ENCODE measurements at places on chromosomes 12 and 14.

DNA sequence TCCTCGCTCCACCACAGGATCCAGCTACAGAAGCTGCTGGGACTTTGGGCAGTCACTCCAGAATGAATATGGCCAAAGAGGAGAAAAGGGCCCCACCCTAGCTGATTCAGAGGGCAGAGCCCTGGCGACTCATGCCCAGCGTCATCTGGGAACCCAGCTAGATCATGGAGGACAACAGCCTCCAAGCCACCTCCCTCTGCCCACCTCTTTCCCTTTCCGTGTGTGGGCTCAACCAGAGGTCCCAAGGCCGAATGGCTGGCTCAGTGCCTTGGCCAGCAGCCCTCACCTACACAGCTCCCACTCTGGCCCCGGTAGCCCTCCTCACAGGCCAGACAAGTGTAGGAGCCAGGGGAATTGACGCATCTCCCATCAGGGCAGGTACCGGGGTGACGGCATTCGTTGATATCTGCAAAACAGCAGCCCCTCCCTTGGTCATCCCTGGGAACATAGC lies 17.4 kb downstream of the ISCA2 start:
- no peak for DNase-seq

DNA sequence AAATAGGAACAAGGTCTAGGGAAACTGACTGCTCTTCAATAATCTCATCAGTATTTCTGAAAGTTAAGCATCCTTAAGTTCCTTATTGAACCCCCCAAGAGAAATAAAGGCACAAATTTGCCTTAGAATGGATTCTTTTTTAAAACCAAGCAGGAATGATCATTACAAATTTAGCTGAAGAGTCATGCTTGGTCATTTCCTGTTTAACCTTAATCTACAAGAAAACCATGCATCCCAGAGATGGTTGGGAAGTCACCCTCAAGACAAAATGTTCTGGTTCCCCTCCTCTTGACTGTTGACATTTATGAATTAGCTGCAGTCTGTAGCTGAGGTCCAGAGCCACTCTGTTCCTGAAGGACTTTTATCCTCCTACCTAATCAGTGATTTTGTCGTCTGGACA lies 291.8 kb upstream of the G2E3 start:
- no peak for DNase-seq

- DNase-seq, result no peak
Observed at GRCh38 chr14:44895716-44896115, 66.0 kb downstream of the KLHL28 start.

- DNase-seq, result peak; percentile 69
Observed at GRCh38 chr14:67934087-67934486, 114.5 kb downstream of the RAD51B start.

DNA sequence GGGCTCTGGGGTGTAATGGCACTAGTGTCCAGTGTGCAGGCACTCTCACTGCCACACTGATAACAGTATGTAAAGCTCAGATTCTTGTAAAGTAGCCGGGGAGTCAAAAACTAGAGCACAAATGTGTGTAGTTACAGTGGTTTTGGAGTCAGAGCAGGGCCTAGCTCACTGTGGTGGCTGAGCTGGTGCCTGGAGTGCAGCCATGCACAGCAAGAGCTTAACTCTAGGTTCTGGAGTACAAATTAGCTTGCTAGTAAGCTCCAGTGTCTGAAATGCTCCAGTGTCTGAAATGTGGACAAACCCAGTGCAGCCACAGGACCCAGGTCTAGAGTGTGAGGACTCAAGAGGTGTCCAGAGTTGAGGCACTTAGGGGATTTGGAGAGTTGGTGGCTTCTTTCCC lies 149.2 kb downstream of the MSRB3 start:
- DNase-seq, result no peak

DNA sequence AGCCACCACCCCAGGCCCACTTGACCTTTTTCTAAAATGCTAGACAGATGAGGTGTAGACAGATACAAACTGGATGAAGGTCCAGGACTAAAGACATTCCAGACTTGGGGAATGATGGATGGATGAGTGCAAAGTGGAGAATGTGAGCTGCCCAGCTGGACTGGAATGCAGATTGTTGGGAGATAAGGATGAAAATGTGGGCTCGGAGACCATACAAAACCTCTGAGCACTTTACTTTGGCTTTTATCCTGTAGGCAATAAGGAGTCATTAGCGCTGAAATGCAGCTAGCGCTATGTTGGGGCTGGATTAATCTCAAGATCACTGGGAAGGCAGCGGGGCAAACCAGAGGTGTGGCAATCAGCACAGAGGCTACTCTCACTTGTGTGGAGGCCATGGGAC lies 64.7 kb upstream of the GNPNAT1 start:
- no peak for DNase-seq

GRCh38 chr12:100371146-100371545 lies 14.3 kb downstream of the SLC17A8 start:
- no peak for DNase-seq

DNA sequence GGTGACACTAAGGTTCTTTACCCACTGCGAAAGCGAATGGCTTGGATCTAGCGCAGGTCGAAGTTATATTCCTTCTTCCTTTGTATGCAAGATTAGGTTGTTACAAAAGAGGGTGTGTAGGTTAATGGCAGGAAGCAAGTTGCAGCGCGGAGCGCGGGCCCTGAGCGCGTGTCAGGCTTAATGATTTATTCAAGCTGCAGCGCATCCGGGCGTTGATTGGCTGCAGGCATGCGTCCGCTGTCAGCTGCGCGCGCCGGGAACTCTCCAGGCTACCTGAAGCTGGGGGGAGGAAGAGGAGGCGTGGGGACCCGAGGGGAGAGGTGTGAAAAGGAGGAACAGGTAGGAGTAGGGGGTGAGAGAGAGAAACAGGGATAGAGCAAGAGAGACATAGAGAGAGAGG lies 7.4 kb downstream of the ASCL1 start:
- DNase-seq, result no peak

GRCh38 chr12:3607039-3607720 lies 116.2 kb downstream of the PRMT8 start:
- no peak for DNase-seq

DNA sequence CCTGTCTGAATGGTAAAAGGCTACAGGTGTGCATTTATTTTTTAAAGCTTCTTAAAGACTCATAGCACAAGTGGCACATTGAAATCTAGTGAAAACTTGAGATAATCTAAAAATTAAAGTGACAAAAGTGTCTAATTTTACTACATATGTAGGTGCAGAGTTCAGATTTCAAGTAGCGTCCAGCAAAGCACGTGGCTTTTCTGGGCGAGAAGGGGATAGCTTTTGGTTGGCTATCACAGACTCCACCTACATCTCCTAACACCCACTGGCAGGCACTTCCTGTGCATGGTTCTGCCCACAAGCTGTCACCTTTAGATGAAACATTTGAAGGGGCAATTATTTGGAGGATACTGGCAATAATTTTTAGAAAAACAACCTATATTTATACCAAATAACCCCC lies 1.9 kb upstream of the PITPNM2 start:
- no peak for DNase-seq

- DNase-seq, result no peak
Observed at GRCh38 chr12:63301311-63301710, 150.3 kb upstream of the AVPR1A start.

DNA sequence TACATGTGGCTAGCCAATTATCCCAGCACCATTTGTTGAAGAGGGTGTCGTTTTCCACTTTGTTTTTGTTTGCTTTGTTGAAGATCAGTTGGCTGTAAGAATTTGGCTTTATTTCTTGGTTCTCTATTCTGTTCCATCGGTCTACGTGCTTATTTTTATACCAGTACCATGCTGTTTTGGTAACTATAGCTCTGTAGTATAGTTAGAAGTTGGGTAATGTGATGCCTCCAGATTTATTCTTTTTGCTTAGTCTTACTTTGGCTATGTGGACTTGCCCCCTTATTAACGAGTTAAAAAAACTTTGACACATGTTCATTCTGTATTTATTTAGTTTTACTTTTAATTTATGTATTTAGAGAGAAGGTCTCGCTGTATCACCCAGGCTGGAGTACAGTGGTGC lies 120.4 kb downstream of the ADCK1 start:
- DNase-seq, result no peak

DNA sequence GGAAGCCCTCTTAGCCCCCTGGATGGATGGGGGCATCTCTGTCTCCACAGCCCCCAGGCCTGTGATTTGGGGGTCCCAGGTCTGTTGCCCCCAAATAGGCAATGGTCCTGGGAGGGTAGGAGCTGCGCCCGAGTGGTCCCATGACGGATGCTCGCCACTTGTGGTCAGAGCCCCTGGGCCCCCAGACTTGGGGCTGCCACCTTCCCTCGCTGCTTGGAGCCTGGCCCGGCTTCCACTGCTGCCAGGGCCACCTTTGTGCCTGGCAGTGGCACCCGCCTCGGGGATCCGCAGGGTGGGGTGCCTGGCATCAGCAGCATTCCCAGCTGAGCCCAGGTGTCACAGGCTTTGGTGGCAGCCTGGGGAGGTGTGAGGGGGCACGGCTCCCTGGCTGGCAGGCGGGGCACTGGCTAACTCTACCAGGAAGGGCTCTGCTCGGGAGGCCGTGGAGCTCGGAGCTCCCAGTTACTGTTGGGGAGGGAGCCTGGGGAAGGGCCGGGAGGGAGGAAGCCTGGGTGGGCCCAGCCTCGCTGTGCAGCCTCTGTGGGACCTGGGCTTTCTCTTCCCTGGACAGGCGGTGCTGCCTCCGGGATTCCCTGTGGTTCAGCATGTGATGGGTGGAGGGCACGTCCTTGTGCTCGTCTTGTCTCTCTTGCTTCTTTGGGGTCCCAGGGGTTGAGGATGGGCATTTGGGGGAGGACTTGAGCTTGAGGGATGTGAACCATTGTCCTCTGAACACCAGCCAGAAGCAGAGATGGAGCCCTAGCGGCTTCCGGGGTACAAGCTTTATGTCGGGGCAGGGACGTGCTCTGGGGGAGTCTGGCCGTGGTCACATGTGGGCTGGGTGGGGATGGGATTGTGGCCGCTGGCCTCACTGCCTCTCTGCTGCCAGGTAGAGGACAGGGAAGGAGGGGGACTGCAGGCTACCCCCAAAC lies 5.4 kb downstream of the KIF26A start:
- DNase-seq, result no peak

DNA sequence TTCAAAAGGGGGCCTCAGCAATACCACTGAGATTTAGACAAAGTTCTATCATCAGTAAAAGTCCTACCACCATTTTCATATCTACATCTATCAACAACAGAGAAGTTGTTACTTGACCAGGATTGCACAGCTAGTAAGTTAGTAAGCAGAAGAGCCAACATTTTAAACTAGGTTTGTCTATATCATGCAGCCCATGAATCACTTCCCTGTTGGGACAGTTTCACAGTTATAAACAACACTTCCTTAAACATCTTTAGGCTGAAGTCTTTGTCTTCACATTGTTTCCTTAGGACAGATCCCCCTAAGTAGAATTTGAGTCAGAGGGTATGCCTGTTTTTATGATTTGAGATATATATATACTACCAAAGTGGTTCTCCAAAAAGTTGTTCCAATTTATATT lies 68.5 kb downstream of the DAO start:
- no peak for DNase-seq

DNA sequence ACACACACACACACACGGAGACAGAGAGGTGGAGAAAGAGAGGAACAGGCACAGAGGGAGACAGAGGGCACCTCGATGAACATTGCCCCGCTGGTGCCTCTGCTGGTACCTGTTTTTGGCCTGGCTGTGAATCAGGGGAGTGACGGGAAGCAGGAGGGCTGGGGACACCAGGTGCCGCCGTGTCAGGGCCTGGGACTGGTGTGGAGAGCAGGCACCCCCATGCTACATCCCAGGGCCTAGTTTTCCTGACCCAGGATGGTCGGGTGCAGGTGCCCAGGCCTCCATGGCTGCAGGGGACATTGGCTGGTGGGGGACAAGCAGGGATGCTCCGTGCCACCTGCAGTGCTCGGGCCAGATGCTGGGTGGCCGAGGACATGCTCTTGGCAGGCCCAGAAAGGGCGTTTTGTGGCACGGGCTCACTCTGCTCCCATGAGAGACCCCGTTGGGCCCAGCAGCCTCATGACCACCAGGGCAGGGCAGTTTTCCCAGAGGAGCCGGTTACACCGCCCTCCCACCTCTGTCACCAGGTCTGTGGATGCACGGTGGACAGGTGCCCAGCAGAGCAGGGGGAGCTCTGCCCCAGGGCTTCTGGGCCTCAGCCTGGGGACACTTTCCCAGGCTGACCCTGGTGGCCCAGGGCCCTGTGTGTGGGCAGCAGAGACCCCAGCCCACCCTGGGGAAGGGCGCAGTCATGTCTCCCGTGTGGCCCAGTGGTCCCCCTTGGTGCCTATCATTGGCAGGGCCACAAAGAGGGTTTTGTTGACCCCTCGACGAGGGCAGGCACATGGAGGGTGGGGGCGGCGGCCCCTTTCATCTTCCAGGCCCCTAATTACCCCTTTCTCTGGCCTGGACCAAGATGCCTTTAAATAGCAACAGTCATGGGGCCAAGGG lies 207.5 kb upstream of the RTL1 start:
- DNase-seq, result no peak

Measured in pulmonary artery endothelial cell (primary cell).